ENCODE measurements at places on chromosomes 6 and 20.
A peak's percentile ranks its signal among the peaks of the same experiment; 100 is the strongest.

DNA sequence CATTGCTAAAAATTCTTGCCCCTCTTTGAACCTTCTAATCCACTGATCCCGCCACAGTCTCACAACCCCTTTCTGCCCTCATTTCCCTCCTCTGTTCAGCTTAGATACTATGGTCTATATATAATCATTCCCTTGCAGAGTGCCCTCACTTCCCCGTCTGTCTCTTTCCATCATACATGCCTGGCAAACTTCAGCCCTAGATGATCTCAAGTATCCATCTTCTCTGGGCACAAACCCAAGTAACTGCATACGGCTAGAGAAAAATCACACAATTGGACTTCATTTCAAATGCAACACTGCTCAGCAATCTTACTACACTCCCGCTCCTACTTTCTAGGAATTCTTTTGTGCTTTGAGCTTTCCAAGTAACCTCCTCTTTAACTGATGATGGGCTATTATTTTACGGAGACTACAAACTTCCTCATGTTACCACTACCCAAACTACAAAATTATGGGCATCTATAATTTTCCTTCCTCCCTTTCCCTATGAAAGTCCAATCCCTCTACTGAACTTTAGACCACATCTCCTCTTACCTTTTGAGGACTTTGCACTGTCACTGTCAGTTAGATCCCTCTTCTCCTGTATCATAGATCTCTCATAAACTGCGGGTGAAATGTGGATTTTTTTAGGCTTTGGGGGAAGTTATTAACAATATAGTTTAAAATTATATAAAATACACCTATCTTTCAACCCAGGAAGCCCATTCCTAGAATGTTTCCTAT, 135.6 kb downstream of the BTBD9 start:
- no peak for DNase-seq

- DNase-seq, result no peak
Observed at GRCh38 chr6:44567406-44567805, 179.9 kb downstream of the CDC5L start.

DNA sequence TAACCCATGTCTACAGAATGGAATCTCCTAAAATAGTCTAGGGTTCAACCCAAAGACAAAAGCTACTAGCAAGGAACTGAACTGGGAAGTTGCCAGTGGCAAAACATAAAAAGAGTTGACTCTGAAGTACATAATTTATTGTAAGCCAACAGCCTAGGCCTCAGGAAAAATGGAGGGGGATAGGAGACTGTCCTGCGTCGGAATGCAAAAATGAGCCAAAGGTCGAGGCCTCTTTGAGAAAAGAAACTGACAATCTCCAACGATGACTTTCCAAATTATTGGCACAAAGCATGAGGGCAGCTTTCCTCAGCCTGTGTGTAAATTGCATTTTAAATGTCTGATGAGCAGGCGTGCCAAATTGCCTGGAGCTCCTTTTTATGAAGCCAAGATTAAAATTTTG, 2.1 kb downstream of the COL12A1 start:
- DNase-seq, result peak; percentile 71

DNA sequence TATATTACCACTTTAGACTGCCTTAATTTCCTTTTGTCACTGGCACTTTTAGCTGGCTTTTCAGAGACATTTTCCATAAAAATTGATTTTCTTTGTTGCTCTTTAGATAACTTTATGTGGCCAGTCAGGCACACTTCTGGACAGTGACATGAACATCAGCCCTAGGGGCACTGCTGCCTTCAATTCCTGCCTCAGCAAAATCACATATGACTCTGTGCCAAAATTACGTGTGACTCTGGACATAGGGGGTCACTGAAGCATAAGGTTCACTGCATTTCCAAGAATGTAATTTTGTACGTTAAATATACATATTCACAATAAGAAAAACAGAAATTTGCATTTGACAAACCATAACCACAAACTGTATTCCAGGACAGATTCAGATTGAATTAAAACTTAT, 66.5 kb downstream of the ESF1 start:
- DNase-seq, result no peak

DNA sequence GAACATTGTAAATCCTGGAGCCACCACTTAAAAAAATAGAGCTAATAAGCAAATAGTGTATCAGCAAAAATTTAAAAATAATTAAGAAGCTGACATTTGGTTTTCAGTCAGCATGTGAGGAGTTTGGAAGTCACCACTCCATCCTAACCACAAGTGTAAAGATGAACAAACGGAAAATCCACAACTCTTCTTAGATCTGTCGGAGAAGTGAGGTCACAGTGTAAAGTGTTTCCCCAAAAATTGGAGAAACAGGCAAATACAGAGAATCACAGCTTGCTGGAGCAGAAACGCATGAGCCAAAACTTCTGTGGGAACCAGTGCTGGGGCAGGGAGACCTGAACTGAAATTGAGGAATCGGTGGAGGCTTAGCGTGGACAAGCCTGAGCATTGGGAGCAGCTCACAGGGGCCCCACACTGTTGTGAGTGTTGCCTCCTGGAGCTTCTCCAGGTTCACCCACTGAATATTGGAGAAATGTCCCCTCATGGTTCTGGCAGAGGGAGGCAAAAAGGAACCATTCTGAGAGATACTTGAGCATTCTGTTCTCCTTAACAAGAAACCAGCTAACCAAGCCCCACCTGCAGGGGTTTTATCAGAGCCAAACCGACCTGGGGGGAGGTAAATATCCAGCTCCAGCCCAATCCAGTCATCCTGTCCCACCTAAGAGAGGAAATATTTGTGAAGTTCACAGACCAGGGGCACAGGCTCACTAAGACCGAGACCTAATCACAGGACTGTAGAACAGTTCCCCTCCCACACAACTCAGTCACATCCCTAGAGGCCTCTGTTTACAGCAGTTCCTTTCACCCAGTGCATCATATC, 192.0 kb downstream of the ERMARD start:
- no peak for DNase-seq

DNA sequence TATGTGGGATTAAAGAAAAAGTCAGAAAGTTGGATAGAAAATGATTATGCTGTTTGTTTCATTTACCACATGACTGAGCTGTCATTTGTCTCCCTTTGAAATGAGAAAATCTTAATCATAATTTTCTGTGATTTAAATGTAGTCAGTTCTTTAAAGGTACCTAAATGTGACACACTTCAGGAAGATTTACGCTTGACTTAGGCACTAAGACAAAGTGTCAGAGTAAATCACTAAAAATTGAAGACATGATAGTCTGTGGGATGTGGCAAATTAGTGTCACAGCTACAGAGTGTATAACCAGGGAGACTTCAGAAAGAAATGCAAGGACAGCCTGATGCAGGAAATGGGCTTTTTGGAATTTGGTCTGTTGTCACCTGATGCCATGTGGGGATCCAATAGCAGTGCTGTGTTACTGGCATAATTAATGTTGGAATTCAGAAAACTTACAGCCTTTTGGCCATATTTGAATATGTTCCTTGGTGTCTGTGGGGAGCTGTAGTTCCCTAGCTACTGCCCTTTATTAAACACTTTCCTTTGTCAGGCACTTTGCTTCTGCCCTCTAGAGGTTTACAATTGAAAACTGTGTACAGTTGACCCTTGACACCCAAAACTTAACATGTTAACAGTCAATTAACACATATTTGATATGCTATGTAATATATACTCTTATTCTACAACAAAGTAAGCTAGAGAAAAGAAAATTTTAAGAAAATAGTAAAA, 493.8 kb downstream of the UTRN start:
- no peak for DNase-seq

DNA sequence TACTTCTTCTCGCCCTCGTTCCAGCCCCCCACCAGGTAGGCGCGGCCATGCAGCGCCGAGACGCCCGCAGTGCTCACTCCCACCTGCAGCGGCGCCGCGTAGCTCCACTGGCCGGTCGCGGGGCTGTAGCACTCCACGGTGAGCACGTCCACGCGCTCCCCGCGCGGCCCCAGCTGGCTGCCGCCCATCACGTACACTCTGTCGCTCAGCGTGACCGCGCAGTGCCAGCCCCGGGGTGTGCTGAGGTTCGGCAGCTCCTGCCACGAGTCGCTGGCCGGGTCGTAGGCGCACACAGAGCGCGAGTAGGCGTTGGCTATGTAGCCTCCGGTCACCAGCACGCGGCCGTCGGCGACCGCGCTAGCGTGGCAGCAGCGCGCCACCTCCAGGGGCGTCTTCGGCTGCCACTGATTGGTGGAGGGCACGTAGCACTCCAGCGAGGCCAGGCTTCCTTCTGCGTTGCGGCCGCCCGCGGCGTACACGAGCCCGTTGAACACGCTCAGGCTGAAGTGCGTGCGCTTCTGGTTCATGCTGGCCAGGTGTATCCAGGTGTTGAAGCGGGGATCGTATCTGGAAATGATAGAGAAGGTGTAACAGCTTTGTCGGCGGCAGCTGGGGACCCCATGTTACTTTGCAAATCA, 13.7 kb downstream of the KLHL31 start:
- peak; percentile 60 for DNase-seq

DNA sequence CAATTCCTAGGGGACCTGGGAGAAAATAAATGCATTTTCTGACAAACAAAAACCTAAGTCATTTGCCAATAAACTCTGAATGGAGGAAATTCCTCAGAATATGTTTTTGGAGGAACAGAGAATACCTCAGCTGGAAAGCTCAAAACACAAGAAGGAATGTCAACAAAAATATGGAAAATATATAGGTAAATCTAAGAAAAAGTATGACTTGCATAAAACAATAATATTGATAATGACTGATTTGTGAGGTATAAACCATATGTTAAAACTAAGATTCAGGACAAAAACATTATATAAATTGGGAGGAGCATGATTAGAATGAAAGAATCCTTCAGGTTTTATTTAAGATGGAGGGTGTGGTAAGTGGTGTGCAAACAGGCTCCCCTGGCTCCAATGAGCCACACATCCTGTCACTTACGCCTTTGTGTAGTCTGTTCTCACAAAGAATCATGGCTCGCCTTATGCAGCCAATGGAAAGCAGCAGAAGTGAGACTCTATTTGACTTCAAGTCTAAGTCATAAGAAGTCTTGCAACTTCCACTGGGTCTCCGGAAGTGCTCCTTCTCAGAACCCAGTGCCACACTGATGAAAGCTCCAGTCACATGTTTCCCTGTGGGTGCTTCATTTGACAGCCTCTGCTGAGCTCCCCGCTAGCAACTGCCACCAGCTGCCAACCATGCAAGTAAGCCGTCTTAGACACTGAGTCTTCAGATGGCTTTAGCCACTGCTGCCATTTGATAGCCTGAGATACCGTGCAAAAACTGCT, 8.1 kb downstream of the CFAP61 start:
- no peak for DNase-seq

- DNase-seq, result no peak
Observed at GRCh38 chr6:167559675-167560479, 235.0 kb downstream of the TTLL2 start.

DNA sequence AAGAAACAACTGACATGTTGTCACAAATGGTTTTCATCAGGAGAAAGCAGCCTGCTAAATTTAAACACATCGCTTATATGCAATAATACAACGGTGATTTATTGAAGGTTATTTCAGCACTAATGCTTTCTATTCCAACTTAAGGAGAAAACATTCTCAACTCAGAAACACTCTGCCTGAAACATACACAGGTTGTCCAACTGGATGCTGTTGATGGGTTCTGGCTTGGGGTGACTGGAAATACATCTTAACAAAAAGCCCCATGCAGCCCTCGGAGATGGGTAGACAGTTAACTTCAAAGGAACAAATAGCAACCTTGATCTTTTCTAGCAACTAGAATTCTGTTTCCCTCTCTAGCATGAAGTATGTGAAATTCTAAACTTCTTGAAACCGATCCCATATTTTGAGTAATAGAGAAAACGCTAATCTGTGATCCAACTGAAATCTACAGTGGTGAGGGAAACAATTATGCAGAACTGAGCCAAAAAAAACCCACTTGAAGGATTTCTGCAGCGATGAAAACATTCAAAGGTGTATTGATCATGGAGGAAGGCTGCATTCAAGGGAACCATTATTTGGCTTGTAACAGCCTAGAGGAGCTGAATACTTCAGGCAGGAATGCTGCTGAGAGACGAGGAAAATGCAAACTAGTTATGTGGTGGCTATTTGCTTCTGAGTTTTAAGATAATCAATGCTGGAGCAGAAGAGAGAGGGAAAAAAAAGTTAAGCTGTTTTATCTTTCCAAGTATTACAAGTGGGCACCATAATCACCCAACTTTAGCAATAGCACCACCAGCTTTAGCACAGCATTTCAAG, 6.9 kb downstream of the ZMYND8 start:
- DNase-seq, result no peak

DNA sequence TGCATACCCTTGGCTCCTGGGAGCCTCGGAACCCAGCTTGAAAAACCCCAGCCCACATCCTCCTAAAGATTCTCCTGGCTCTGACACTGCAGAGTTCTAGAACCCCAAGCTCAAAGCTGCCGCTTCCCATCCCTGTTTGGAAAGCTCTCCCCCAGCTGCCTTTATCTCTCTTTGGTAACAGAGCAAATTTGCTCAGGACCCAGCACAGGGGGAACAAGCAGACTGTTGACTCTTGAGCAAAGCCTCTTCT, 38.9 kb downstream of the HNF4A start:
- DNase-seq, result no peak

- no peak for DNase-seq
Observed at GRCh38 chr6:119379809-119380208, 30.2 kb upstream of the MAN1A1 start.

DNA sequence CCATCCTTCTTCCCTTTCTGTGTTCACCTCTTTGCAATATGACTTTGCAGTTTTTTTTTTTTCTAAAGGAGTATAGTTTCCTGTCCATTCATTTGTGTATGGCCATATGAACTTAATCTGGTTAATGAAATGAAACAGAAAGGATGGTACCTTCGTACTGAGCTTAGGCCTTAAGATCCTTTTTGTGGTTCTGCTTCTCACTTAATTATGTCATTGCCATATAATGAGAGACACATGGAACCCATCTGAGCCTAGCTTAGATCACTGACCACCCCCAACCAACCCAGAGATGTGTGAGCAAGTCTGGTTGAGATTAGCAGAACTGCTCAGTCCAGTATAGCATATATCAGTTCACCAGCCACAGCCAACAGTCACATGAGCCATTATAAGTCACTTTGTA, 1179.6 kb downstream of the HACE1 start:
- DNase-seq, result no peak

DNA sequence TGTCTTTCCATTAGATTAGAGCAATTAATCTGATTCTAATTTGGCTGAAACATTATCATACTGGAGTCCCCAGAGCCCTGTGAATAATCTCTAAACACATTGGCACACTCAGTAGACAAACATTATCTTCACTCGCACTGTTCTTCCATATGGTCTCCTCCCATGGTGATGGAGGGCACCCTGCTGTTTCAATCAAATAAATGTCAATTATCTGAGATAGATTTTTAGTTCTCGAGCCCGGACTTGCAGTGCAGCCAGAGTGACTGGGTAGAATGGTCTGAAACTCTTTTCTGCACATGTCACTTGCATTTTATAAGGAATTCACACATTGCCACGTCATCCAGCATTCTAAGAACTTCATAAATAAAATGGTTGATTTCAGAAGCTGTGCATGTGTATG, 90.6 kb upstream of the MAP3K7 start:
- no peak for DNase-seq

- DNase-seq, result no peak
Observed at GRCh38 chr6:14540276-14540675, 422.7 kb downstream of the CD83 start.

DNA sequence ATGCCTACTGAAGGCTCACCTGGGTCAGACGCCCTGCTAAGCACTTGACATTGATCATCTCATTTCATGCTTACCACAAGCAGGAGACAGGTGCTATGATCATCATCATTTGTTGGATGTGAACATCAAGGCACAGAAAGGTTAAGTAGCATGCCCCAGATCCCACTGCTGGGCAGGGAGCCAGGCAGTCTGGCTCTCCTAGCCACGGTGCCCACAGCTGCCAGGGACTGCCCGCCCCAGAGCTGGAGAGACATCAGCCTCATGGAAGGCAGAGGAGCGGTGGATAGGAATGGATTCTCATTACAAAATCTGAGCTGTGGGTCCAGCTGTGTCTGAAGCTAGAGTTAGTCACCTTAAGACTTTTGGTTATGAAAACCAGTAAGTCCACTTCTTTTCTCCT, 3.6 kb downstream of the SULF2 start:
- DNase-seq, result no peak

All from hindlimb muscle (tissue), 1 donor.